Fibroblast of upper back skin (primary cell): ENCODE measurements at places on chromosomes 5 and 9.
A peak's percentile ranks its signal among the peaks of the same experiment; 100 is the strongest.

- DNase-seq, result peak; percentile 67
Observed at GRCh38 chr9:33791117-33791516, 4.2 kb upstream of the PRSS3 start.

GRCh38 chr5:157172403-157172802 is 6.3 kb upstream of the GARIN3 start:
- no peak for DNase-seq

GRCh38 chr9:89592213-89592815 is 12.5 kb upstream of the GADD45G start:
- DNase-seq, result no peak

DNA sequence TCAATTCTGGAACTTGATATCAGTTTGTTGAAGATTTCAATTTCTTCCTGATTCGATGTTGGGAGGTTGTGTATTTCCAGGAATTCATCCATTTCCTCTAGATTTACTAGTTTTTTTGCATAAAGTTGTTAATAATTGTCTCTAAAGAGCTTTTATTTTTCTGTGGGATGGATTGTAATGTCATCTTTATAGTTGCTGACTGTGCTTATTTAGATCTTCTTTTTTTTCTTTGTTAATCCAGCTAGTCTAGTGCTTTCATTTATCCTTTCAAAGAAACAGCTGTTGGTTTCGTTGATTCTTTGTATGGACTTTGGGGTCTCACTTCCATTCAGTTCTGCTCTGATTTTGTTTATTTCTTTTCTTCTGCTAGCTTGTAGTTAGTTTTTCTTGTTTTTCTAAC is 302.0 kb upstream of the DMAC1 start:
- DNase-seq, result no peak

DNA sequence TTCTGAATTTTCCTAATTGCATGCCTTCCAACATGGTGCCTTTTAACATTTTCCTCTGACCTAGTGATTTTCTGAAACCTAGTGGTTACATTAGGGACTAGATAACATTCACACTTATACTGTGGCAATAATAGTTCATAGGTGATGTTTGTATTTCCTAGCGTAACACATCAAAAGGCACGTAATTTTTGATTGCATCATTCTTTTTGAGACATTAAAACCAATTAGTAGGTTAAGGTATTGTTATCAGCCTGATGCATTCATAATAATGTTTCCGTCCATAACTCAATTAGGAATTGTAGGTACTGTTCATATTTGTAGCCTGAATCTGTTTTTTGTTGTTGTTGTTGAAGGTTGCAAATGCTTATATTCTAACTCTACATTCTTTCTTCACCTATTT is 192.4 kb downstream of the ANXA1 start:
- DNase-seq, result no peak

DNA sequence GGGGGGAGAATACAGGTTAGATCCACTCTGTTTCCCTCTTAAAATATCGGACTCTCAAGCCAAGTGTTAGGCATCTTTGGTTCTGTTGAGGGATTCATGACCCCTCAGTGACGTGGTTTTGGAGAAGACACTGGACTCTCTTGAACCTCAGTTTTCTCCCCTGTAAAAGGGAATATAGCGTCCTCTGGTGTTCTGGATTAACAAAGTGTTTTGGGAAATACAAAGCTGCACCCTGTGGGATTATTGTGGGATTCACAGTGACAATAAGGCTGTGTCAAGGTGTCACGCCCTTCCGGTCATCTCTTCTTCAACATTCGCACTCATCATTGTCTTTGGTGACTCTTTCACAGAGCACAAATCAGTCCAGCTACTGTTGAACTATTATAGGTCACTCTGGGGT is 139.0 kb downstream of the IRX1 start:
- DNase-seq, result no peak

DNA sequence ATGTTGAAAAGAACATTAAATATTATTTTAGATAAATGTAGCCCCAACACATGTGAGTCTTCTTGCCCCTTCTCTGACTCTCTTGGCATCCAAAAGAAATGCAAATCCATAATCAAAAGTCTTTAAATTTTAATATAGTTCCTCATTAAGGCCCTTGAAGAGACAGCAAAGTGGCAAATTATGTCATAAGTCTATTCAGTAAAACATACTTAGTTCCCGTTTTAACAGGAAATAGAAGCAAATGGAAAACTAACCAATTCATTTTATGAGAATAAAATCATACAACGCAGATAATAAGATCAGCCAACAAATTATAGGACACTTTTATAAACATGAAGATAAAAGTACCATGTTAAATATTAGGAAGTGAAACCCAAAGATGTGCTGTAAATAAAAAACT is 20.1 kb upstream of the IFNB1 start:
- no peak for DNase-seq

DNA sequence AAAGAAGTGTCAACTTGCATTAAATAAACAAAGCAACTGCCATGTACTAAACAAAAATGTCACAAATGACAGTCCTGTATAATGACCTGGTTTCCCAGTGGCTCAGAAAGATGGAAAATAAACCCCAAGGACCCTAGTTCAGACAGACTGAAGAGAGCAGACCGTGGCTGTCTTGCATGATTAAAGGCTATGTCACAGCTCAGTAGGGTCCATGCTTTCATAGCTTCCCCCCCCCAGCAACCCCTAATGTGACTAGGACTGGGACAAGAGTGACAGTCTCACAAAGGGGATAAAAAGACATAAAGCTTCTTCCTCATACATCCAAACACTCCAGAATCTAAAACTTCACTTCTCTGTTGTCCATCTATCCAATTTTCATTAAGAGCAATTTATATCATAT is 113.6 kb downstream of the NR6A1 start:
- no peak for DNase-seq

- peak; percentile 93 for DNase-seq
Observed at GRCh38 chr9:109975574-109976295, 195.7 kb downstream of the PALM2AKAP2 start.

DNA sequence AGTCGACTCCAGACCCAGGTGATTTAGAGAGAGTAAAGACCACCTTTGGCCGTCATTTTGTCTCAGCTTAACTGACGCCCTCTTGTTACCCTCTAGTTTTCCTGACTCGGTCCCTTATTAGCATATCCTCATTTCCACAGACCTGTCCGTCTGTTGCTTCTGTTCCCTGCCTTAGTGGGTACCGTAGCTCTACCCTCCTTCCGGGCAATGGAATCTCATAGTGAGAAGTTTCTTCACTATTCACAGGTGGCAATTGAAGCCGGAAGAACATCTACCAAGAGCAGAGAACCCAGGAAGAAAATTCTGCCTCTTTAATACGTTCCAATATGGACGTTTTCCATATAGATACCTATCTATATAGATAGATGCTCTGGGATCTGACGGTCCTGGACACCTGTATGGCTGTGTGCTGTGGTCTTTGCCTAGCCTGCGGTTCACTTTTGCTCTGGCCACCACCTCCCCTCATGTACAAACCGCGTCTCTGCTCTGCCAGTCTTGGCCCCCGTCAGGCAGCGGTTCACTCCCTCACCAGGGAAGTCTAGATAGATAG is 652 bp upstream of the TMEM161B start:
- no peak for DNase-seq

- no peak for DNase-seq
Observed at GRCh38 chr5:23655674-23656073, 148.3 kb downstream of the PRDM9 start.

GRCh38 chr9:125476645-125477044 is 215.0 kb downstream of the GAPVD1 start:
- DNase-seq, result peak; percentile 13

GRCh38 chr9:109908459-109909390 is 128.7 kb downstream of the PALM2AKAP2 start:
- DNase-seq, result peak; percentile 33

DNA sequence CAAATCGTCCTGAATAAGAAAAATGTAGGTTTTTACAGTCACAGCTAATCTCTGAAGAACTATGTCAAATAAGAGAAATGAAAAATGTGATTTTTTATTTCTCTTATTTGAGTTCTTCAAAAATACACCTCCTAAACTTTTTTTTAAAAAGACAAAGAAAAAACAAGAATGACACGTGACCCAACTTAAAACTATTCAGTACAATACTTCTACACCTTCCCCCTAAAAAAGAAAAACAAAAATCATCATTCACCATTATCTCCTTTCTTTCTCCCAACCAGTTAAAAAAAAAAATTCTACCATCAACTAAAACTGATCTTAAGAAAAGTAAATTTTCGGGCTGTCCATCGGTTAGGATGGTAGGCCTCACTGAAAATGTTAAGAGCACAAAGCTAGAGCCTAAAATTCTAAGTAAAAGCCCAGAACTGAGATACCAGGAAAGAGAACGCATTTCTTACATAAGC is 2.1 kb downstream of the RNF145 start:
- DNase-seq, result no peak

- DNase-seq, result no peak
Observed at GRCh38 chr9:75471549-75472114, 383.3 kb downstream of the OSTF1 start.

DNA sequence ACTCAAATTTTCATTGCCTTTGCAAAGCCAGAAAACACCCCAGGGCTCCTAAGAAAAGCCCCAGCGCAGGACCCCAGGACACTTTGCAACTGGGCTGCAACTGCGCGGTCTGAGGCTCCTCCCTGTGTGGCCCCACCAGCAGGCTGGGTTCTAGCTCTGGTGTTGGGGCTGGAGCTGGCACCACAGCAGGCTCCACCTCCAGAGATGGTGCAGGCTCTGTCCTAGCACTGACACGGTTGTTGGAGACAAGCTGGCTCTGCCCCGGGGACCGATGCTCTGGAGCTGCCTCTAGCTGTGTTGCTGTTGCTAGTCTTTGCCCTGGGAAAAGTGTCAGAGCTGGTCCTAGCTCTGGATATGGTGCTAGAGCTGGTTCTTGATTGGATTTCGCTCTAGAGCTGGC is 13.6 kb downstream of the LCN10 start:
- DNase-seq, result no peak

- peak; percentile 87 for DNase-seq
Observed at GRCh38 chr5:143886651-143887638, 75.0 kb downstream of the HMHB1 start.

DNA sequence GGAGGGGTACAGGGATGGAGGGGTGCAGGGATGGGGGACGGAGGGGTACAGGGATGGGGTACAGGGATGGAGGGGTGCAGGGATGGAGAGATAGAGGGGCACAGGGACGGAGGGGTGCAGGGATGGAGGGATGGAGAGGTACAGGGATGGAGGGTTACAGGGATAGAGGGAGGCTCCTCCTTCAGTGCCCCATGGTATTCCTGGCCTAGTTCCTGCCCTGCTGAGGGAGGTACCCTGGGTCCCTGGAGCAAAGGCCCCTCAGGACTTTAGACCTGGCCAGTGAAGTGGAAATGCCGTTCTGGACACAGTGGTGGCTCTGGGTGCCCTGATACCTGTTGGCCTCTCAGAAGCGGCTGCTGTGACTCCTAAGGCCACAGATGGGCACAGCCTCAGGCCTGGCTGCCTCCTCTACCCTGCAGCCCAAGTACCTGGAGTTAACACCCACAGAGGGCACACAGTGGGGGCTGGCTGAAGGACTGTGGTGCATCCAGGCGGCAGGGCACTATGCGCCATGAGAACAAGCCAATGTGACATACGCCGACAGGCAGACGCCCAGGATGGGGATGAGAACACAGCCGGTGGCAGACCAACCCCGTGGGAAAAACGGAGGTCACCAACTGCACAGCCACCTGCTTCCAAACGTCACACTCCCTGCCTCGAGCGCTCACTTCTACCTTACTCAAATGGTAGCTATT is 8.4 kb downstream of the PTGES2 start:
- no peak for DNase-seq

GRCh38 chr5:66987949-66988838 is 208.4 kb downstream of the CD180 start:
- DNase-seq, result peak; percentile 27

GRCh38 chr9:89988458-89988857 is 383.6 kb downstream of the GADD45G start:
- DNase-seq, result peak; percentile 32

DNA sequence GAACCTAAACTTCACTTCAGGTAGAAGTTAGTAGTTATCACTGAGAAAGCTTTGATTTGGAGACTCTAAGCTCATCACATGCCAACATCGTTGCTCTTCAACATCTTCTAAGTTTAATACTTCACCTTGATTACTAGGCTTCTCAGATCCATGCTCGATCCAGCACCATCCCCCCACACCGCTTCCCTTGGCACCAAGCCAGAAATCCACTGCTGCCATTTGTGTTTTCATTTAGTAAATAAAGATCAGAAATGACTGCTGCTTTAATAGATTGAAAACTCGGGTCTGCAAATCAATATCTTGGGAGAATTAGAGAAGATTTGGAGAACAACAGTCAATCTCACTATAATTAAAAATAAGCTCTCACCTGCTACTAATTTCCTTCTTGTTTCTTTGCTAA is 214.7 kb upstream of the NR4A3 start:
- no peak for DNase-seq

- DNase-seq, result no peak
Observed at GRCh38 chr5:73967347-73967746, 341.4 kb downstream of the ARHGEF28 start.

- peak; percentile 99 for DNase-seq
Observed at GRCh38 chr9:134551644-134552348, 89.8 kb upstream of the COL5A1 start.

- no peak for DNase-seq
Observed at GRCh38 chr5:154732212-154732611, 23.0 kb upstream of the LARP1 start.

DNA sequence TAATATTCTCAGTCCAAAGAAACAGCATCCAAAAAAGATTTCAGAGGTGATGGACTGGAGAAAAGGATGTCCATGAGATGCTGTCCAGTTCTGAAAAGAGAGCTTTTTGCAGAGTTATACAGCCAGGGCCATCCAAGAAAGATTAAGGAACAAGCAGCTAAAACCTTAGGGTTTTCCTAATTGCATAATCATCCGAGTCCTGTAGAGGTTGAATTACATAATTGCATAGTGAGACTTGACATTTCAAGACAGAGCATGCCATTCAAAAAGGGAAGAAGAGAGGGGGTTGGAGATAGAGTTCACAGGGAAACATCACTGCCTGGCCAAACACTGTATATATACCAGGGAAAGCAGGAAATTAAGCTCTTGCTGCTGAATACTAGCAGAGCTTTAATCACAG is 1729.2 kb upstream of the WWC1 start:
- DNase-seq, result peak; percentile 0

DNA sequence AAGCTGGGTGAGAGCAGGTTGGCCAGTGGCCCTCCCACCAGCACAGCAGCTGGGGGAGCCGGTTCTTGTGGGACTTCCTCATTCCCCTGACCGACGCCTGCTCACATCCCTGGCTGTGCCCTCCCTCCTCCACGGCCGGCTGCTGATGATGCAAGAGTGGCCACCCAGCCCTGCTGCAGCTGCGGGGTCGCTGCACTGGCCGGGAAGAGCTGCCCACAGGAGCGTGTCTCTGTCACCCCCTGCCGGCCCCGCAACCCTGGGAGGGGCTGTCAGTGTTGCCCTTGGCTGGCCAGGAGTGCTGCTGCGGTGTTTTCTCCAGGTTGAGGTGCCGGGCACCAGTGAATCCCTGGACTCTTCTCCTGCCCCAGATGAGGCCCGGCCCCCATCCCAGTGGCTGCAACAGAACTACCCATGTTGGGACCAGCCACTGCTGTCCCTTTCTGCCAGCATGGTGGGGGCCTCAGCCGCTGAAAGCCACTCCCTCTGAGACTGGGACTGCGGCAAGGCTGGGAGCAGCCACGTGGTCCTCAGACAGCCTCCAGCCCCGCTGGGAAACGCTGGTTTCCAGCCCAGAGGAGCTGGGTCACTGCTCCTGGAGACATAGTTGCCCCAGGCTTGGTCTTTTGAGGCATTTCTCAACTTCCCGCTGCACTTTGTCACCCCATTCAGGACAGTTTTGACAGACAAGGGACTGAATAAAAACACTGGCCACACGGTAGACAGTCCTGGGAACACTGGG is 739 bp downstream of the CARD9 start:
- DNase-seq, result peak; percentile 75

- DNase-seq, result peak; percentile 39
Observed at GRCh38 chr5:168874713-168875380, 295.7 kb upstream of the PANK3 start.
